ENCODE measurements at places on chromosomes 6 and 20. TPM values are rescaled to one million over a fixed set of nuclear protein-coding genes. Genes with fewer than 3 reads are reported as not detected.

IRAK1BP1 gene
- 9.0 TPM for total RNA-seq

DNA sequence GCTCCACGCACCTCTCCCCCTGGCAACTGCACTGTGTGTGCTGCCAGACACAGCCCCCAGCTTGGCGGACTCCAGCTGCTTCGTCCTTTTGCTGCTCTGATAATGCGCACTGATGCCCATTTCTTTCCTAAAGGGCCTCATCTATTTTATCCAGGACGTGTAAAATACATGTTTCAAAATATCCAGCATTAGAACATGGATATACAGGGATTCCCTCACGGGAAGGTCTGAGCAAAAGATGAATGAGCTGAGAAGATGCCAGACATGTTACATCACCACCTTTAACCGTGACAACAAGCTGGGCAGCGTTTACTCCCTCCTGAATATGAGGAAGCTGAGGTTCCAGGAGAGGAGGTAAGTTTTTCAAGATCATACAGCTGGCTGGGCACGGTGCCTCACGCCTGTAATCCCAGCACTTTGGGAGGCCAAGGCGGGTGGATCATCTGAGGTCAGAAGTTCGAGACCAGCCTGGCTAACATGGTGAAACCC lies 32.8 kb downstream of the TNXB start:
- DNase-seq, result peak; percentile 65

DNA sequence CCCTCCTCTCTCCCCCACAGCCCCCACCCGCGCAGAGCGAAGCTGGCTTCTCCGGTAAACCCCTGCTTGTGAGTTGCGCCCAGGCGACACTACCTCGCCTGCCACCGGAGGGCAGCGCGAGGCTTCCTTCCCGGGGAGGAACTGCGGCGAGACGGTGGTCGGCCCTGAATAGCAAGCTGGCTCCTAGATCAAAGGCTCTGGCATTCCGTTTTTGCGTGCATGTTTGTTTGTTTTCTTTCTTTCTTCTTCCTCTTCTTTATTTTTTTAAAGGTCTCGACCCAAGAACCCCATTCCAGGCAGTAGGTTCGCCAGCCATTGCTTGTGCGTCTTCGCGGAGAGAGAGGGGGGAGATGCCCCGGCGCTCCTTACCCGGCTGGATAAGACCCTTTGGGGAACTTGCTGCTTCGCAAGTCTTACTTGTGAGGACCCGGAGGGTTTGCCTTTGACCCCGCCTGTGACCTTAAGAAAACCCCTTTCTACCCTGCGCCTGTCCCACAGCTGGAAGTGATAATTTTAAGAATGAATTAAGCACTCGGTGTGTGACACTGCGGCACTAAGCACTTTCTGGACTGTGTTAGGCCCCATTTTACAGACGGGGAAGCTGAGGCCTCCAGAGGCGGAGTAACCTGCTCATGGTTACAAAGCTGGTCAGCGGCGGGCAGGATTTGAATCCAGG lies 92.7 kb upstream of the SIRPA start:
- no peak for DNase-seq

BTBD9 gene
- total RNA-seq, result 10.1 TPM

DNA sequence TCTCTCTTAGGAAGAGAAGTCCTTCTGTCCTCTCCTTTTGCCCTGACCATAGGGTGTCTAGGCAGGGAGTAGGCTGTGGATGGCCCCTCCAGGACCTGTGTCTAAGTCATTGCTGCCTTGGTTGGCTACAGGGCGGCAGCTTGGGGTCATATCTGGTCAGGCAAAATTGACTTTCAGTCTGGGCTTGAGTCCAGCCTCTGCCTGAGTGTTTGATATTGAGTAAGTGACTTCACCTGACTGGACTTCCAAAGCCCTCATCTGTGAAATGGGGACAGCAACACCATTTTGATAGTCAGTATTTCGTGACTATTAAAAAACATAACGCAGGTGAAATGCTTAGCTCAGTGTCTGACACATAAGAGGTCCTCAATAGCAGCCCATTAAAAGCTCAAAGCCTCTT lies 4.6 kb downstream of the TGM3 start:
- no peak for DNase-seq

- no peak for DNase-seq
These were observed 35.9 kb downstream of the ID4 start for GRCh38 chr6:19873031-19873430.

CST5 gene
- not detected for total RNA-seq

DNA sequence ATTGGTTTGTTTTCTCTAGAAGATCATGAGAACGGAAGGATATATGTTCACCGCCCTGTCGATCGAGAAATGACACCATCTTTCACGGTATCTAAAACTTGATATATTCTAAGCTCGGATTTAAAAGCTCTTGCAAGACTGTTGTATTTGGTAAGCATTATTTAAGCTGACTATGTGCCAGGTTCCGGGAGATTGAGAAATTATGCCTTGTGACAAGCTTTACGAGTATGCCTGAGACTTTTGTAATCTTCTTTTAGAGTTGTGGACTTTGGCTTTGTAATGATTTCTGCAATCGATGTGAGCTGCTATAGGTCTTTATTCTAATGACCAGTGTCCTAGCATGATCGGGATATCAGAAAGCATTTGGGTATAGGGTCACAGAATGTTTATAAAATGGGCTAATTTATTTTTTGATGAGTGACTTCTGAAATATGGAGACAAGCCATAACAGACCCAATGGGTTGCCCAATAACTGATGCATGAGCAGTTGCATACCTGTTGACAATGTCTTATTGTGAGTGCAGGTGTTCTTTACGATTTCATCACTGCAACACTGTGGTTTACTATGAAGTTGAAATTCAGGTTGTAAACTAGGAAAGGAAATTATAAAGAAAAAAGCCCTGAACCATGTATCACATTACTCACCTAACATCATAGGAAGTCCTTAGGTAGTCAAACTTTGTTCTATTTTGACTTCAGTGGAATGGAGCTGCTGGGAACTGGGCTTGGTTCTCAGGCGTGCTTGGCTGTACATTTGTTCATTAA lies 14.0 kb downstream of the CDH26 start:
- DNase-seq, result no peak

GRCh38 chr6:20025681-20026080 lies 186.6 kb downstream of the MBOAT1 start:
- DNase-seq, result no peak

- DNase-seq, result no peak
These were observed 14.9 kb upstream of the FAM210B start for GRCh38 chr20:56343861-56344381.

DNA sequence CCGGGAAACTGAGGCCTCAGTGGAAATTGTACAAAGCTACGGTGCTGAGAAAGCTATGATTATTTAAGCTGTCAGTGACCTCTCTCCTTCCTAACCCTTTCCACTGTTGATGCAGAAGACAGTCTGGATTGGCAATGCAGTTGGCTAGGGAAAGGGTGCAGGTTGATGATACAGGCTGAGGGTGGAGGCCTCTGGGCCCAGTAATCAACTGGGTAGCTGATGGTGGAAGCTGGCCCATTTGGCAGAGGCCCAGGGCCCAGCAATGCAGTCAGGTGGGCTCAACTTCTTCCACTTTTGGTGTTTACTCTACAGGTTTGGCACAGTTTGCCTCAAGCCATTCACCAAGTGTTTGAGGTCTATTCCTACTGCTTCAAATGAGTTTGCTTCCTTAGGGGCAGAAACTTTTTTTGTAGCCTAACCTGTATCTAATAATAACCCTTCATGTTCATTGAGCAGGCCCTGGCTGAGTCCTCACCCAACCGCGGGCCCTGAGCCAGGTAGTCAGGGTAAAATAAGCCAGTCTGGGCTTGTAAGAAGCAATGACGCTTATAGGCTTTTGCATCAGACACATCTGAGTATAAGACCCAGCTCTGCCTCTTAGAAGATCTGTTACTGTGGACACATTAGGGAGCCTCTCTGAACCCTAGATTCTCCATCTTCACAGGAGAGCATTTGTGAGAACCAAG lies 12.1 kb downstream of the BCL2L1 start:
- no peak for DNase-seq

- no peak for DNase-seq
These were observed 201.6 kb upstream of the SGK1 start for GRCh38 chr6:134519465-134519864.

PTCRA gene
- not detected for total RNA-seq

- DNase-seq, result no peak
These were observed 66.9 kb upstream of the CLDN20 start for GRCh38 chr6:155196911-155197310.

DNA sequence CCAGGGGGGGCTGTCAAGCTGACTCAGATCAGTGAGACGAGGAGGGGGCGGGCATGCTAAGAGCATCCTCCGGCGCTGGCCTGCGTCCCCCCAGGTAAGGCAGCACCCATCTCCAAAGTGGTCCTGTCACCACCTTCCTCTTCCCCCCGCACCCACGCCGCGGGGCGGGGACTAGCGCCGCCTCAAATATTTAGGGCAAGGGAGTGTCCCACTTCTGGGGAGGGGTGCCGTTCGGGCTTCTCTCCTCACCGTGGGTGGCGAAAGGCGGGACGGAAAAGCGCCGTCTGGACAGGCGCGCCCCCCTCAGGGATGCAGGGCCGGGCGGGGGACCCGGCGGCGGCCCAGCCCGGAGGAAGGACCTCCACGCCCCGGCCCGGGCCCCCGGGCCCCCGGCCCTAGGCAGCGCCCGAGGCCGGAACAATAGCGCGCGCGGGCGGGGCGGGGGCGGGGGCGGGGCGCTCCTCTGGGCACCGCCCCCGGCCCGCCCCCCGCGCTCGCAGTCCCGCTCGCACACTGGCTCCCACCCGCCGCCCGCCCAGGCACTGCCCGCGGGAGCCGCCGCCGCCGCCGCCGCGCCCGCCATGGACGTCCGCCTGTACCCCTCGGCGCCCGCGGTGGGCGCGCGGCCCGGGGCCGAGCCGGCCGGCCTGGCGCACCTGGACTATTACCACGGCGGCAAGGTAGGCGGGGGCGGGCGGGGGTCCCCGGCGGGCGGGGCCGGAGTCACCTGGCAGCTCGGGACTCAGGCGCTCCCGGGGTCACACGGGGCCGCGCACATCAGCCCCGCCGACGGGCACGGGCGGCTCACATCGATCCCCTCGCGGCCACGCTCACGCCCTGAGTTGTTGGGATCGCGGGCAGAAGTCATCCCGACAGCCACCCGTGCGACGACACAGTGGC lies at the start of gene TOX2:
TSS of gene TOX2 (plus strand) at position 542 of the 900 bp plus-strand sequence. CDS start at position 582, 40 bp downstream.
- DNase-seq, result no peak

DNA sequence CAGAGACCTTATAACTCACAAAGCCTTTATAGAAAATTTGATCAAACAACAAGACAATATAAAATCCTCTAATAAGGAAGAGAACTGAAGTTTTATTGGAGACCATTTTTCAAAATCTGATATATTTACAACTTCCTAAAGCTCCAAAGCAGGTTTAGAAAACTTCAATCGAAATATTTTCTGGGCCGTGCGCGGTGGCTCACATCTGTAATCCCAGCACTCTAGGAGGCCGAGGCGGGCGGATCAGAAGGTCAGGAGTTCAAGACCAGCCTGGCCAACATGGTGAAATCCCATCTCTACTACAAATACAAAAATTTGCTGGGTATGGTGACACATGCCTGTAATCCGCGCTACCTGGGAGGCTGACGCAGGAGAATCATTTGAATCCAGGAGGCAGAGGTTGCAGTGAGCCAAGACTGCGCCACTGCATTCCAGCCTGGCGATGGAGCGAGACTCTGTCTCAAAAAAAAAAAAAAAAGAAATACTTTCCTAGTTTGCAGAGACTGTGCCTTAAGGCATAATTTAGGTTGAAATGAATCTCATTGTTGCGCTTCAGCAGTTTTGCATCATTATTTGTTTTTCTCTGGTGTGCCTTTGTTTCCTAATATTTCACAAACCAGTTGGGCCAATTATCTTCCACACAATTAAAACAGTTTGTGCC lies 60.6 kb upstream of the ASIP start:
- no peak for DNase-seq

GRCh38 chr20:62765021-62765420 lies 31.3 kb upstream of the MRGBP start:
- no peak for DNase-seq

- DNase-seq, result no peak
These were observed 32.1 kb upstream of the TGM2 start for GRCh38 chr20:38197217-38197616.

GRCh38 chr20:4220352-4220751 lies 205.0 kb upstream of the RNF24 start:
- no peak for DNase-seq

TNF gene
- total RNA-seq, result not detected

BCAS4 gene
- total RNA-seq, result 0.84 TPM

- no peak for DNase-seq
These were observed 38.7 kb downstream of the TRAF3IP2 start for GRCh38 chr6:111566873-111567517.

FOXQ1 gene
- not detected for total RNA-seq

GRCh38 chr6:45666846-45667245 lies 289.1 kb upstream of the SUPT3H start:
- DNase-seq, result no peak

OTOR gene
- total RNA-seq, result not detected

GRCh38 chr6:170405311-170405975 lies 98.9 kb downstream of the FAM120B start:
- no peak for DNase-seq

GRCh38 chr6:170205534-170206316 lies 85.2 kb downstream of the DLL1 start:
- DNase-seq, result peak; percentile 1

SYNDIG1 gene
- 13.1 TPM for total RNA-seq

- DNase-seq, result no peak
These were observed 132.0 kb upstream of the RUNX2 start for GRCh38 chr6:45196121-45196520.

GRCh38 chr6:113574147-113574546 lies 283.0 kb upstream of the MARCKS start:
- DNase-seq, result no peak

KCNK5 gene
- total RNA-seq, result 16.7 TPM

DNA sequence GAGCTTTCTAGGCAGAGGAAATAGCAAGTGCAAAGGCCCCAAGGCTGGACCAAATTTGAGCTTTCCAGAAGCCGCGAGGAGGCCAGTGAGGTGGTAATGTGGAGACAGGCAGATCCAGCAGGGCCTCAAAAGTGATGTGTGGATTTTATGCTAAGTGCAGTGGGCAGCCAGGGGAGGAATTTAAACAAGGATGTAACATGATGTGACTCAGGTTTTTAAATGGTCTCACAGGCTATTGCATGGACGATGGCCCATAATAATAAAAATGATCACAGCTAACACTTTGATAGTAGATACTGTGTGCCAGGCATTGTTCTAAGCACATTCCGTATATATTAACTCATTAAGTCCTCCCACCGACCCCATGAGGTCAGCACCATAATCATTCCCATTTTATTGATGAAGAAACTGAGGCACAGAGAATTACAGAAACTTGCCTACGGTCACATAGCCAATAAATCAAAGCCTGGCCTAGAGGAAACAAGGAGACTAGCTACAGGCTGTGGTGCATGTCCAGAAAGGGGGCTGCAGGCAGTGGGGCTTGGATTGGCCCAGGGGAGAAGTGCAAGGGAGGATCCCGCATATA lies 18.0 kb upstream of the PREX1 start:
- no peak for DNase-seq
